ENCODE measurements at places on chromosomes 6 and 20.
A peak's percentile ranks its signal among the peaks of the same experiment; 100 is the strongest.

DNA sequence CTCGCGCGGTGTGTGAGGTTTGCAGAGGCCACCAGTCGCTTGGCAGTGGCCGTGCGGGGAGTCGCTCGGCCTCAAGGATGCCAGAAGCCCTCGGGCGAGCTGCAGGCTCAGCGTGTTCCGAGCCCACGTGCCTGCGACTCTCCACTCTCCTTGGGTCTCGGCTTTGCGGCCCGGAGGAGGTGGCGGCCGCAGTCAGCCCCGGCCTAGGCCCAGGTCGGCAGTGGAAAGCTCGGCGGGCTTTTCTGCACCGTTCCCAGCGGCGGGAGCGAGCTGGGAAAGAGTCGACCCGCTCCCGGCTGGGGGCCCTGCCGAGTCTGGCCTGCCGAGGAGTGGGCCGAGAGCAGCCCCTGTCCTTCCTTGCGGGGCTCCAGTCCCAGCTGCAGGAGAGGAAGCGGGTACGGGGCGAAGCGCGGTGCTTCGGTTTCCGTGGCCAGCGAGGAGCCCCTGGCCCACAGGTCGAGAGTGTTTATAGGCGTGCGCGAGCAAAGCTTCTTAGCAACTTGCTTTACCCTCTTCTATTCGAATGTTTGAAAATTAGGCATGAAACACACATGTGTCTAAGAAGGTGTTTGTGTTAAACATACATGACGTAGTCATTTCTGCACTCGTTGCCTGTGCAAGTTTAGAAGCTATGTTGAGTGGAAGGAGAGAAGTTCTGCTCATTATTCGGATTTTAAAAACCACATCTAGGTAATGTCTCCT, 5.6 kb downstream of the FOXC1 start:
- DNase-seq, result peak; percentile 45

DNA sequence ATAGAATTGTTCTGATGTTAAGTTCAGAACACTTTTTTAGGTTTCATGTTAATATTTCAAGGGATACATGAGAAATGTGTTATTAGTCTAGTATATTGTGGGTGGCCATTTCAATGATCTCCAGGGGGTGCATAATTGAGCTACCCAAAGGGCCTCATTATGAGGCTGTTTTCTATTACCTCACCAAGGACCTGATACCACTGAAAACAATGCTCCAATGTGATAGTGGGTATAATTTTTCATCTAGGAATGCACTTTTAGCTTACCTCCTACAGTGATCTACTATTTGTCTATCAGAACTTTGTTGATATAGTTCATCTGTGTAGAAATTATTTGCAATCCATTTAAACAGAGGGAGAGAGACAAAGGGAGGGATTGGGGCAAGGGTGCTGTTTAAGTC, 106.8 kb upstream of the HS3ST5 start:
- DNase-seq, result no peak

- no peak for DNase-seq
Measured at GRCh38 chr6:80163754-80164187, 57.3 kb downstream of the BCKDHB start.

DNA sequence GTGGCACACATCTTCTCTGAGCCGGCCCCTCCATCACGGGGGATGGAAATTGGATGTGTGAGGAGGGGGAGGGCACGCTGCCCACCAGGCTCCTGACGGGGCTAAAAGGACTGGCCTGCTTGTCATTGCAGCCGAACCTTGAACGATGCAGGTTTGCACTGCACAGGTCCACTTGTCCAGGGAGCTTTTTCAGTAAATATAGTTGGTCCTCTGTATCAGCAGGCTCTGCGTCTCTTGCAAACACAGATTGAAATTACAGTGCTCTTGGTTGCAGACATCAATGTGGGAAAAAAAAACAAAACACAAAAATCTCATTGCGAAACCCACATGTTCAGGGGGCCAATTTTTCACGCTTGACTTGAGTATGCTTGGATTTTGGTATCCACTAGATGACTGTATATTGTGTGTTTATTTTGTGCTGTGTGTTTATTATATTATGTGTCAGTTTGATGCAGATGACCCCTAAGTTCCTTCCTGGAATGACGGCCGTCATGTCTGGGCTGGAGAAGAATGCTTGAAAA, 29.2 kb downstream of the ERMARD start:
- DNase-seq, result no peak

DNA sequence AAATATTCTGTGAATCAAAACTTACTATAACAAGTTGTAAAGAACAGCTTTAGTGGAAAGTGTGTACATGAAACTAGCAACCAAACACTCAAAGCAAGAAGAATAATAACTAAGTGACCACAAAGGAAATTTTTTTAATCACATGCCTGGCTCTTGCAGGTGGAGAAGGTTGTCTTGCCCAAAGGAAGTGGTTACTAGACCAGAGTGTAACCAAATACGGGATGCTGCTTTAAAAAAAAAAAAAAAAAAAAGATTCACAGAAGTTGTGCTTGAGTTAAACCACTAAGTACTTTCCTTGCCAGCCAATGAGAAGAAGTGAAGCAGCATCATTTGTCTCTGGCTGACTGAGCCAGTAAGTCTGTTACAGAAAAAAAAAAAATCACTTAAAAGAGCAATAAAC, 19.1 kb upstream of the HLA-DQB1 start:
- no peak for DNase-seq

- DNase-seq, result peak; percentile 88
Measured at GRCh38 chr20:62367136-62367632, at the start of gene LAMA5. LAMA5 (minus strand) TSS chr20:62367312; CDS start chr20:62367245, 67 bp downstream.

Data from RWPE2 (cell line).